GM23338 (cell line): ENCODE measurements at places on chromosomes 3 and 15. TPM values are rescaled to one million over a fixed set of nuclear protein-coding genes. Genes with fewer than 3 reads are reported as not detected.

The POLQ gene
- polyA plus RNA-seq: 4.5 and 6.9 TPM in 2 replicates

The MAN2C1 gene
- polyA plus RNA-seq: 31.4 and 42.3 TPM in 2 replicates

The KCTD6 gene
- 27.0 and 34.6 TPM in 2 replicates for polyA plus RNA-seq

The CCR9 gene
- polyA plus RNA-seq: not detected in 2 replicates

The PAK6 gene
- 2.4 and 2.9 TPM in 2 replicates for polyA plus RNA-seq

The VIPR1 gene
- 4.9 and 6.3 TPM in 2 replicates for polyA plus RNA-seq

The ZBBX gene
- 1.1 TPM in 2 replicates for polyA plus RNA-seq

The ISLR gene
- polyA plus RNA-seq: 0.09 and 0.55 TPM in 2 replicates

The MRPS25 gene
- 61.1 and 75.0 TPM in 2 replicates for polyA plus RNA-seq

GRCh38 chr3:9279966-9280365 lies 30.5 kb upstream of the SRGAP3 start:
- DNase-seq: peak; percentile 28

DNA sequence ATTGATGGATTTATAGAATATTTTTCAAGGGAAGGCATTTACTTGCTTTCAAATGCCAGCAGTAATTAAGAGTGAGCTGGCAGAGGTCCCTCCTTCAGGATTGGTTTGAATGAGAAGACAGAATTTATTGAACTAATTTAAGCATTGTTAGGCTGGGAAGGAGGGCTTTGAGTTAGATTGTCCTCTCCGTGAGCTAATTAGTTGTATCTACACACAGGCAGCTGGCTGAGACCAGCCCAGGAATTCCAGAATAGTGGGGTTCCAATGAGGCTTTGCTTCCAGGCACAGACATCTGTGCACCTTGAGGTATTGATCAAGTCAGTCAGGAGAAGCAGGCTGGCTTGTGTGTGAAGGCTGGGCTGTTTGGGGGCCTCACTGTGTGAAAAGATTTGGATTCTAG lies 124.0 kb upstream of the WNT5A start:
- no peak for DNase-seq

GRCh38 chr15:38085931-38086568 lies 151.6 kb downstream of the TMCO5A start:
- DNase-seq: no peak

GRCh38 chr3:73697020-73697419 lies 72.3 kb upstream of the PDZRN3 start:
- no peak for DNase-seq

DNA sequence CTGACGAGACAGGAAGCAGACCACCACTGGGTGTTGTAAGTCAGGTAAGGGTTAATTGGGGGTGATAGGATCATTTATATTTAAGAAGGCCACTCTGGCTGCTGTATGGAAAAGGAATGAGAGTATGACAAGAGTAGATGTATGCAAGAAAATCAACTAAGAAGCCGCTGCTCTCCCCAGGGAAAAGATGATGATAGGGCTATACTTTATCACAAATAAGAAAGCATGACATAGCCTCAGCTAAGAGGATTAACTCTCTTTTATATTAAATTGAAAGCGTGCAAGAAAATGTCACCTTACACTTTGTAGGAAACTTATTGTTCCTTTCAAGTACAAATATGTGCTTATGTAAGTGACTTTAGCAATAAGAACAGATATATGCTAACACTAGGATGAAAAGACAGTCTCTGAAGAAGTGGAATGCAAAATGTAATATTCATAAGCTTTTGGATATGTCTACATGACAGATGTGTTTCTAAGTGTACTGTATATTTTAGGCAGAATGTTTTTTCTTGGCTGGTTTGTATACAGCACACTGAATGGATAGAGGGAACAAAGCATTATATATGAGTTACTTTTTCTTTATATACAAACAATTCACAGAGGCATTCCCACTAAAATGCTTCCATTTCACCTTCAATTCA lies 8.7 kb upstream of the NDUFB4 start:
- no peak for DNase-seq

DNA sequence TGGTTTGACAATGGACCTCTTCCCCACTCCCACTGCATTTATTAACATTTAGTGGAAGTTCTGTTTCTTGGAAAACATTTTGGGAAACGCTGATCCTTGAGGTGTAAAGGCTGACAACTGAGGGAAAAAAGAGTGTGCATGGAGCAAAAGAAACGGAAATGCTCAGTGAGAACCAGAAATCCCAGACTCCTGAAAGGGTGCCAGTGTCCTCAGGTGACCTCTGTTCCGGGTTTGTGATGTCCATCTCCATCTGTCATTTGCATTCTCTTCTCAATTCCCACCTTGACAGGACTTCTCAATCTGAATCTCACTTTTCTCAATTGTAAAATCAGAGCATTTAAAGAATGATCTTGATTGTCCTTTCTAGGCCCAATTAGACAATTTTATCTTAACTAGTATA lies 71.1 kb upstream of the FAM3D start:
- DNase-seq: no peak

GRCh38 chr15:70246623-70247220 lies 149.0 kb upstream of the TLE3 start:
- DNase-seq: no peak

- DNase-seq: no peak
These were observed 12.1 kb upstream of the LOXL1 start for GRCh38 chr15:73914145-73914544.

- DNase-seq: peak; percentile 82
These were observed 27.4 kb upstream of the HDAC11 start for GRCh38 chr3:13452490-13453335.

DNA sequence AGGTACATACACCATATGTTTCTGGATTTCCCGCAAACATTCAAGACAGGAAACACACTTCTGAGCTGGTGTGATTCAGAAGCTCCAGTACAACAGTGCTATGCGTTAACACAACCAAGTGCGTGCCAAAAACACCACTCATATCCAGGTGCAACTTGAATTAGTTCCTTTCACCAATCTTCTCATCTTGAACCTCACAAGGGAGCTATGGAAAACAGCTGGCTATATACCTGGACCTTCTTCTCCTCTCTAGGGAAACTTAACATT lies 31.3 kb downstream of the SUSD5 start:
- DNase-seq: no peak

DNA sequence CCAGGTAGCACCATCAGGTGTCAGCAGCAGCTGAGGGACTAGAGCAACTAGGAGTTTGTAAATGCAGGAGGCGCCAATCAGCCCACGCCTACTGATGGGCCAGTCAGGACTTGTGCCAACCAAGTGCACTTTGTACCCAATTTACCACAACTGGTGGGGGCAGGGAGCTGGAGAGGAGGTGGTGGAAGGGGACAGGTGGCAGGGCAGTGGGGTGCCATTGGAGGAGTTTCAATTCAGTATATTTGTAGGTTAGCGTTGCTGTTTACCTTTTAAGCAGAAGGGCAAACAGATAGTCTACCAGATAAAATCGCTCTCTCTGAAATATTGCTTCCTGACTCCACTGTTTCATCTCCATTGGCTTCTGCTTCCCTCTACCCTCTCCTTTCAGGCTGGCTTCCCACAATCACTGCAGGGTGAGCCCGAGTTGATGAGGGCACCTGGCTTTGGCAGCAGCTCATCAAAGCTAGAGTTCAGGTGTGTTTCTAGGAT lies 75.7 kb downstream of the TRIM69 start:
- no peak for DNase-seq

GRCh38 chr15:80778964-80779657 lies at the start of gene CEMIP:
Gene CEMIP (plus strand): TSS chr15:80779370. CDS start chr15:80873880, 94,510 bp downstream.
- DNase-seq: peak; percentile 90

- no peak for DNase-seq
These were observed 63.3 kb downstream of the IQSEC1 start for GRCh38 chr3:13009946-13010315.

DNA sequence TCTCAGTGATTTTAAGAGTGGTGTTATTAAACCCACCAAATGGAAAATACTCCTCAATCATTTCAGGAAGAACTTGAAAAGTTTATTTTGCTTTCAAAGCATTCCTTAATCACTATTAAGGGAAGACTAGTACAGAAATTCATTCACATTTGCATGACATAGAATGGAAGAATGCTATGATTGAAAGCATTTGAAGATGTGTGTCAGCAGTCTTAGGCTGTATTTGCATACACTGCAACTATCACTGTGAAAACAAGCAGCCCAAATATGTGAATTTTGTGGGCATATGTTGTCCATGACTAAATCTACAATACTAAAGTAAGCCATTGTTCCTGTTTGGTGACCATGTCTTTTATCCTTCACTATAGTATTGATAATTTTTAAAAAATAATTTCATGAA lies 95.8 kb downstream of the CNTN3 start:
- DNase-seq: no peak

GRCh38 chr3:65729555-65729954 lies 309.2 kb downstream of the MAGI1 start:
- no peak for DNase-seq

- no peak for DNase-seq
These were observed 9.0 kb downstream of the GNB5 start for GRCh38 chr15:52181938-52182780.

GRCh38 chr3:112871735-112872134 lies 25.1 kb upstream of the CD200R1L start:
- DNase-seq: peak; percentile 3

- DNase-seq: peak; percentile 50
These were observed 73.1 kb downstream of the RORA start for GRCh38 chr15:61155741-61156700.

DNA sequence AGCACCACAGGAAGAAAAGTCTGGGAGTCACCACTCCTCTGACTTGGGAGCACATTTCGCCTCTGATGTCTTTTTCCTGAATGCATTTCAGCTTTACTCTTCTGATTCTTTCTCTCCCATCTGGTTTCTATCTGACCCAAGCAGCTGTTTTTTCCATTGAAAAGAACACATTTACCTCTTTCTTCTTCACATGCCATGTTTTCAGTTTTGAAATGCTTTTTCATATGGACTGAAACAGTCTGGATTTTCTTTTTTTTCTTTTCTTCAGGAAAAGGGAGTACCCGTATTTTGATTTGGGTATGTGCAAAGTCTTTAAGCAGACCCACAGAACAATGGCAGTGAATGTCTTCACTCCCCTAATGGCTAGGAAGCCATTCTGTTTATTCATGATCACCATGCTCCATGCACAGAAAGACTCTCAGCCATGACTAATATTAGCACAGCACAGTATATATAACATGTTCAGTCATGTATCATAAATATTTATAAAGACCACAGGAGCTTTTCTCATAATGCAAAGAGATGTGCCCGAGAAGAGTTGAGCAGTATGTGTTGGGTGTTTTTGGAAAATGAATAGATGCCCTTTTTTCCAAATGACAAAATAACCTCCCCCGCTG lies 82.7 kb upstream of the LRIG1 start:
- DNase-seq: no peak

DNA sequence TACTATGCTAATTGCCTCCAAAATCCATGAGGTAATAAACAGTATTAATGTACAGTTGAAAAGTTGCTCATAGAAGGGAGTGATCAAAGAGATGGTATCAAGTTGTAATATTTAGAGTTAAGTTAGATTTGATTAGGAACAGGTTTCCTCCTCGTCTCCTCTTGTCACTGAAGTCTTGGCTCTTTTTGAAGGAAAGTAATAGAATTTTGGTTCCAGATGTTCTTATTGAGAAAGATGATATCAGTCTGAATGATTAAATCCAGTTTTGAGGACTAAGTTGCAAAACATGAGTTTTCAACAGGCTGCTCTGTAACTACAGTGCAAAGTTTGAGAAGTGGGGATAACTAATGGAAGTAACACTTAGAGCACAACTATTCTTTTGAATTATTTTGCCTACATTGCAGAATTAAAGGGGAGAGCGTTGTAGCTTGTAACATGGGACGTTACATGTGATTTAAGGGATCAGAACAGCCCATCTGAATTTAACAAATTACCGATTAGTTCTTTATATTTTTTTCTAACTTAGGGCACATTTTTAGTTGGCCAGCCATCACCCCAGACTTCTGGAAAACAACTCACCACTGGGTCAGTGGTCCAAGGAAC lies 48.3 kb downstream of the MAP6D1 start:
- no peak for DNase-seq

DNA sequence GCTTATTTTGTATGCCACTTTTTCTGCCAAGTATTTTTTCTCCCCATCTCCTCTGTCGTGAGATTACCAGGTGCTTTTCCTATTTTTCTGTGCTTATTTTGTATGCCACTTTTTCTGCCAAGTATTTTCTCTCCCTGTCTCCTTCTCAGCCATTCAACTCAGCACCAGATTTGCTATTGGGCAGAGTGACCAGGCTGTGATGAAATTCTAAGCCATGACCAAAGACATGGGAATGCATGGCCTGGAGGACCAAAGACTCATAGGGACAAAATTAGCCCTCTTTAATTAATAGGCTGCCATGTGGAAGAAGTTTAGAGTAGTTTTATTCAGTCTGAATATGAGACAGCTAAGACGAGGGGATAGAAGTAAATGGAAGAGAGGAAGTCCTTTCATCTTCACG lies 257.4 kb downstream of the SQOR start:
- DNase-seq: no peak

DNA sequence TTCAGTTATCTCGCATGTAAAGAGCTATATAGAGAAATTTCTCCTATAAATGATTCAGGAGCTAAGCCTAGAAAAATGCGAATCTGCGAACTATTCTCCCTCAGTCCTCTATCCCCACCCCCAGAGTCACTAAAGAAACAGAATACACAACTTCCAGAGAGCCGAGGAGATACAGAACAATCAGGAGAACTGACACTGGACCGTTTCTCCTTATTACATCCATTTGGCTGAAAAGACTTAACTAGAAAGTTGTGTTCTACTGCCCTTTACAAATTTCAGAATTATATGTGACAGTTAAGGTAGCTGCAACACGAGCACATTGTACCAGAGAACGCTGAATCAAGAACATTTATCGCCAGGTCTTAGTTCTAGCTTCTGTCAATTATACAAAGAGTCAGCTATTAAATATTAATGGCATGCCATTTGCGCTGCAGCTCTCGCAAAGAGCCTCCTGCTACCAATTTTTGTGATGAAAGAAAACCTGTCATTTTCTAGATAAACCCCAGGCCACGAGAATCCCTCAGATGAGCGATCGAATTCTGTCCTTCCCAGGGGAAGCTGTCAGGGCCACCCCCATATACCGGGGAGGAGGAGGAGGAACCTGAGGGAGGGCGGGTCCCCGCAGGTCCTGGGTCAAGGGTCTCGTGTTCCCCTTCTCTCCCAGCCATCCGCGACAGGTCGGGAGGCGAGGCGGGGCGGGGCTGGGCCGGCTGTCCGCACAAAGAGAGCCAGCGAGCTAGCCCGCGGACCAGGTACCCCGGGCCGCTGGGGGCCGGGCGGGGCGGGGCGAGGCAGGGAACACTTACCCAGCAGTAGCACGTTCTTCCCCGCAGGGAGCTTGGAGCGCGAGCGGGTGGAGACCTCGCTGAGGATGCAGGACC lies 878 bp downstream of the DYNC1LI1 start:
- DNase-seq: peak; percentile 93

GRCh38 chr3:17140670-17141505 lies 256.1 kb downstream of the PLCL2 start:
- DNase-seq: no peak

DNA sequence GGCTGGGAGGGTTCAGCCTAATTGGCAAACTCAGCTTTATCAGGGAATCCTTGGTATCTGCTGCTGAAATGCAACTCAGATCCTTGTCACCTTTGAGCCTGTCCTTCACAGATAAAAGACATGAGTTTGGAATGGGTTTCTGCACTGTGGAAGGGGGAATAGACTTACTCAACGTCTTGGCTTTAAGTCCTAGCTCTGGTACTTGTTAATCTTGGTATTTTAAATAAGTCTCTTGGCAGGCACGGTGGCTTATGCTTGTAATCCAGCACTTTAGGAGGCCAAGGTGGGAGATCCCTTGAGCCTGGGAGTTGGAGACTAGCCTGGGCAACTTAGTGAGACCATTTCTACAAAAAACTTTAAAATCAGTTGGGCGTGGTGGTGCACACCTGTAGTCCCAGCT lies 55.1 kb upstream of the ATOSA start:
- DNase-seq: no peak

- DNase-seq: peak; percentile 87
These were observed 215.3 kb downstream of the ROBO2 start for GRCh38 chr3:77254967-77255831.

- DNase-seq: no peak
These were observed 57.7 kb downstream of the PXYLP1 start for GRCh38 chr3:141289228-141289772.
